ENCODE measurements at places on chromosomes 5 and 9.
A peak's percentile ranks its signal among the peaks of the same experiment; 100 is the strongest.

DNA sequence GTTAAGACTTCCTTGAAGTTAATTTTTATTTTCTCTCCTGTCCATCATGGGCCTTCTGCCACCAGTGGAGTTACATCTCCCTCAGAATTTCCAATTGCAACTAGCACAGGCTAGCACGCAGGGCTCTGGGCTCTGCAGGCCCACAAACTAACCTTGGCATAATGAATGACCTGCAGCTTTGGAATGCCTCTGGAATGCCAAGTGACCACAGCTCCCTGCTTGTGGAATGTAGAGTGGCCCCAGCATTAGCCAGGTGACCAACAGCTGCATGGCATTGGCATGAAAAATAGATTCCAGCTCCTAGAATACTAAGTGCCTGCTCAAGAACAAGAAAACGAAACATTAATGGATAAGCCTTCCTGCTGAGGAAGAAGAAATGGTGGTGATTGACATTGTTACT lies 726.1 kb downstream of the BRINP1 start:
- DNase-seq, result peak; percentile 96

DNA sequence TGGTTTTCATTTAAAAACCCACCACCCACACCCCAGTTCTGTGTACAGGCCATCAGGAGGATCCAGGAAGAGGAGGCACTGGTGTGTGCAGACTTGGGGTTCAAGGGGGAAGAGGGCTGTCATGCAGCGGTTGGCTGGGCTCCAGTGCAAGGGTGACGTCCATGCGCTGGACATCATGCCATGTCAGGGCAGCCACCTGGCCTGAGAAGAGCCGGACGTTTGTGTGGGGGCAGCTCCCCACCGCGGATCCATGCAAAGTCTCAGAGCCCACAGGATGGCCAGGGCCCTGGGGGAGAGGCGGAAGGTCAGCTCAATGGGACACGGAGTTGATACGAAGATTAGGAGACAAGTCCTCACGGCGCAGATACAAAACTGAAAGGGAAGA lies 11.1 kb downstream of the BRD9 start:
- DNase-seq, result no peak

GRCh38 chr5:122749886-122750285 lies 25.0 kb upstream of the SNX2 start:
- no peak for DNase-seq

DNA sequence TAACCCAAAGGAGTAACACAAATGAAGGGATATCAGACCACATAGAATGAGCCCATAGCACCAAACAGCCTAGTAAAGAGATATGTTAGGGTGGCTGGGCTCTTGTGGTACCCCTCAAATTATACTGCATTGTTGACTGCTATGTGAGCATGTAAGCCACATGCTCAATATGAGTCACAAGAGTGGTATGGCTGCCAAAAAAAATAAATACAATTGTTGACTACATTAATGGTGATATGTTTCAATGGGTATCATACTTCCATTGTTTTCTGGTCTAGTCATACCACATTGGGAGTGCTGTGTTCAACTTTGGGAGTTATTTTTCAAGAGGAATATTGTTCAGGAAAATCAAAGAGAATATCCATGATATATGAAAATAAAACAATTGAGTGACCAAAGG lies 162.4 kb upstream of the PIK3R1 start:
- DNase-seq, result no peak

DNA sequence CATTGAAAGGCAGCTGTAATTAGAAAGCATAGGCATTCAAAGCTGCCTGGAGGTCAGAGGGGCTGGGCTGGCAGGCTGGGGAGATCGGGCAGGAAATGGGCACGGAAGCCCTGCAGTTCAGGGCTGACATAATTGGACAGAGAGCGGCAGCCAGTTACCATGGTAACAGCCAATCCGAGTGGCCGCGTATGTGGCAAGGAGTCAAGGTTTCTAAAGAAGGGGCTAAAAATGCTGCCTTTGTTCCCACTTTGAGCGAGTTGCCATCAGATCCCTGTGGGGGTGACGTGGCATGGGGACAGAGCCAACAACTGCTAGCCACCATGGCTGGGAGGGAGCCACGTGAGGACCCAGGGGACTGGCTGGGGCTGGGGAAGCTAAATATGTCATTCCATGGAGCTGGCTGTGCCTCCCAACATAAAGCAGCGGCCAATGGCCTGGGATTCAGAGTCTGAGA lies 44.7 kb upstream of the NDFIP1 start:
- DNase-seq, result peak; percentile 98

DNA sequence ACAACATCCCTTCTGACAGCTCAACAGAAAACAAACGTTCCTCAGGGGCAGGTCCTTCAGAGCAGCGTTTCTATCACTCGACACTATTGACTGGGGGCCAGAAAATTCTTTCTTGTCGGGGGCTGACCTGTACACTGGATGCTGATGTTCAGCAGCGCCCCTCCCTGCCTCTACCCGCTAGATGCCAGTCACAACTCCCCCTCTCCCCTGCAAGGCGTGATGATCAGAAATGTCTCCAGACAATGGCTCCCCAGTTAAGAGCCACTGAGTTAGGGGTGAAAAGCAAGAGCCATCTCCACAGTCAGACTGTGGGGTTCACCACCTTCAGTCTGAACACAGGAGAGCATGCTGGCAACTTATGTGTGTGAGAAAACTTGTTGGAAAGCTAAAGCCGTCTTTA lies 39.8 kb downstream of the SERINC5 start:
- DNase-seq, result no peak

- no peak for DNase-seq
Measured at GRCh38 chr5:35285435-35285834, 55.1 kb upstream of the PRLR start.

GRCh38 chr9:109098171-109098959 lies 21.4 kb downstream of the TMEM245 start:
- peak; percentile 92 for DNase-seq

GRCh38 chr5:16727755-16728325 lies 111.0 kb upstream of the RETREG1 start:
- no peak for DNase-seq

DNA sequence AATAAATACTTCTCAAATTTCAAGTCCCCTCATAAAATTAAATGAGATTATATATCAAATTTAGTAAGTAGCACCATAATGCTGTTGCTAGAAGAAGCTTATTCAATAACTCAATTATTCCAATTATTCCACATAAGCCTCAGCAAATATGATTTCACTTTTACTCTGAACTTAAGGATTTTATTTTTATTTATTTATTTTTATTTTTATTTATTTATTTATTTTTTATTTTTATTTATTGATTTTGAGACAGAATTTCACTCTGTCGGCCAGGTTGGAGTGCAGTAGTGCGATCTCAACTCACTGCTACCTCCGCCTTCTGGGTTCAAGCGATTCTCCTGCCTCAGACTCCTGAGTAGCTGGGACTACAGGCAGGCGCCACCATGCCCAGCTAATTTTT lies 1308.3 kb upstream of the CDH9 start:
- DNase-seq, result no peak

- DNase-seq, result peak; percentile 39
Measured at GRCh38 chr5:157463621-157464518, 3.9 kb downstream of the NIPAL4 start.

DNA sequence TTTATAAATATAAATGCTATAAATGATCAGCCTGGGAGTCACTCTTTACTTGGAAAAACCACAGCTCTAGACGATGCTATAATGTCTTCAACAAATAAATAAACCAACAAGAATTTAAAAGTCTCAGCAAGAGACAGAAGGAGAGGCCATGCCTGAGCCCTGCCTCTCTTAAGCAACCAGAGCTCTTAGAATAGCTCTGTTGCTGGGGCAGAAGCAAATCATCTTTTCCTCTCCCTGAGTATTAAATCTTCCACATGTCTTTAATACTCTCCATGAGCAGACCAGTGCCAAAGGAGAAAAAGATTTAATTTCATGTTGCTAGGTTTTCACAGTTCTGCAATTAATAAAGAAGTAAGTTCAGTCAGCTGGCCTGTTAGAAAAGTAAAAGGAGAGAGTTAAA lies 408.0 kb upstream of the SLC30A5 start:
- DNase-seq, result no peak

- no peak for DNase-seq
Measured at GRCh38 chr5:133853646-133854365, 114.6 kb downstream of the C5orf15 start.

- DNase-seq, result peak; percentile 29
Measured at GRCh38 chr5:58240322-58240721, 219.6 kb downstream of the PLK2 start.

DNA sequence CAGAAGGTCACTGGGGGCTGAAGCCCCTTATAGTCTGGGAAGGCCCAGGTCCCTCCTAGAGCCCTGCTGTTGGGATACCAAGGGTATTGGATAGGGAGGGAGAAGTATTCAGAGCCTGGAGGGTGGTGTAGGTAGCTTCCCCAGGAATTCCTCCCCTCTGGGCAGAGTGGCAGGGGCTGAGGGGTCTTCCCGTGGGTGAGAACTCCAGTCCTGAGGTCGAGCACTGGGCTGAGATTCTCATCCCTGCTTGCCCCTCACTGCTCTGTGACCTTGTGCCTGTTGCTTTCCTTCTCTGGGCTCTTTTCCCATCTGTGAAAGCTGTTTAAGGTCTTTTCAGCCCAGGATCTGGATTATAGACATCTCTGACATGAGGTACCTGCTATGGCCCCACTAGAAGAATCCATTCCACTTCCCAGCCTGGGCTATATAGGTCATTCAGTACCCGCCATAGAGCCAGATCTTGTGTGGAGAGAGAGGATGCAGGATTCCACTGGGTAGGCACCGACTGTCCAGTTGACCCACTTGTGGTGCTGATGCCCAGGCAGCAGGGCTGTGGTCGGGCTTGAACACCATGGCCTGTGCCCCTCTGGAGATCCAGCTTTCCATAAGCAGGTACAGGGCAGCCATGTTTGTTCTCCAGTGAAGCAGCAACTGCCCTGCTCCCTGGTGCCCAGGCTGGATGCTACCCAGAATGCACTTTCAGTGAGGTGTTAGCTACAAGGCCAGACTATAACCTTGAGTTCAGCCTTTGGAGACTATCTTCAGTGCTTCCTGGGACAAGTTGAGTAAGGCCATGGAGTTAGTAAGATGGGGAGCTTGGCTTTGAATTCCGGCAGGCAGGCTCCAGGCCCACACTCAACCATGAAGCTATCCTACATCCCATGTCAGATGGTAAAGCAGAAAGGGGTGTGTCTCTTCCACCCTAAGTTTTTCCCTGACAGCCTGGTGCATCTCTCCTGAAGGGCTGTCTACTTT lies 60.1 kb downstream of the AMBP start:
- DNase-seq, result no peak

GRCh38 chr5:148708854-148709253 lies 54.5 kb upstream of the HTR4 start:
- DNase-seq, result no peak

DNA sequence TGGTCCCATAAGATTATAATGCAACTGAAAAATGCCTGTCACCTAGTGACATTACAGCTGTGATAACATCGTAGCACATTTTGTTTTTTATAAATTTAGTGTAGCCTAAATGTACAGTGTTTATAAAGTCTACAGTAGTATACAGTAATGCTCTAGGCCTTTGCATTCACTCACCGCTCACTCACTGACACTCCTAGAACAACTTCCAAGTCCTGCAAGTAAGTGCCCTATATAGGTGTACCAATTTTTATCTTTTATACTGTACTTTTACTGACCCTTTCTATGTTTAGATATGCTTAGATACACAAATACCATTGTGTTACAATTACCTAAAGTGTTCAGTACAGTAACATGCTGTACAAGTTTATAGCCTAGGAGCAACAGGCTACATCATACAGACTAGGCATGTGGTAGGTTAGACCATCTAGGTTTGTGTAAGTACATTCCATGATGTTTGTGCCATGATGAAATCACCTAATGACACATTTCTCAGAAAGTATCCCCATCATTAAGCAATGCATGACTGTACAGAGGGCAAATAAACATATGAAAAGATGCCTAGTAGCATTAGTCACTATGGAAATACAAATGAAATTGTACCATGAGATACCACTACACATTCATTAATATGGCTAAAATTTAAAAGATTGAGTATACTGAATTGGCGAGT lies 127.6 kb downstream of the TRPM6 start:
- DNase-seq, result peak; percentile 82

DNA sequence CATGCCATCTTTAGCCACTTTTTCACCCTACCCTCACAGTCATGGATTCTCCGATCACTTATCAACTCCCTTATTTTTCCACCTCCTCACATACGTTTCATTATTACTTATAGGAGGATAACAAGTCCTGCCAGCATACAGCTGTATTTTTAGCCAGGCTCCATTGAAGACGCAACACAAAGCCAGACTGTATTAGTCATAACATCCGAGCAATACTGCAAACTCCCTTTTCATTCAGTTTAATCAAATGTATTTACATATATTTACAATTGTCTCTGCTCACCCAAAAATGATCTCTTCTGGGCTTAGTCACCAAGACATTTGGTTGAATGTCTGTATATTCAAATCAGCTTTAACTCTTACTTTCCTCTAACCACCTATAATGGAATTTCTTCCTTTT lies 126.4 kb upstream of the PRLR start:
- peak; percentile 7 for DNase-seq
